ENCODE measurements at places on chromosomes 4 and X.

DNA sequence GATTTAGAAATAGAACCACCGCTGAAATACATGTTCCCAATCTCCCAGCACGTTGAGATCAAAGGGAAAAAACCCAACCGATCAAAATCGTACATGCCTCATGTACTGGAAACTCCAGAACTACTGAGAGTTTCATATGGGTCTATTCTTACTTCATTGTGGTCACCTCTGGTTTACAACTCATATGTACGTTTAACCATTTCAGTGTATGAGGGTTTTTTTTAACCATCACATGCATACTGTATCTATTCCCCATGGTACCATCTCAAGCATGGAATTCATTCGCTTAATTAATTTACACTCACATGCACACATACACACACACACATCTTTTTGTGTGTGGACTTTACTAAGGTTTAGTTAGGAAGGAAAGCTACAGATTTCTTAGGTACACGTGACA lies 46.0 kb upstream of the CLNK start:
- no peak overlapping the region for H3K27ac ChIP-seq
- no peak for DNase-seq
- no peaks in the 10 kb centered on the region for H3K4me1 ChIP-seq
- H3K4me3 ChIP-seq: no peak overlapping the region
- H3K36me3 ChIP-seq: no peaks in the 10 kb centered on the region

- peak; percentile 42 for DNase-seq
- peaks cover 2% of the 10 kb centered on the region for H3K27me3 ChIP-seq
- H3K4me1 ChIP-seq: no peaks in the 10 kb centered on the region
- no peak overlapping the region for H3K27ac ChIP-seq
- no peak overlapping the region for H3K4me3 ChIP-seq
Observed at GRCh38 chrX:43505769-43506168, 150.3 kb upstream of the MAOA start.

- DNase-seq: no peak
- no peaks in the 10 kb centered on the region for H3K36me3 ChIP-seq
- no peak overlapping the region for H3K27ac ChIP-seq
- no peak overlapping the region for H3K4me3 ChIP-seq
Observed at GRCh38 chr4:110704748-110705439, 82.0 kb upstream of the PITX2 start.

- no peaks in the 10 kb centered on the region for H3K36me3 ChIP-seq
- H3K27me3 ChIP-seq: no peaks in the 10 kb centered on the region
- no peaks in the 10 kb centered on the region for H3K4me1 ChIP-seq
- no peak overlapping the region for H3K27ac ChIP-seq
- H3K4me3 ChIP-seq: no peak overlapping the region
Observed at GRCh38 chr4:93776386-93777080, 52.0 kb upstream of the ATOH1 start.

GRCh38 chr4:176102414-176103063 lies 36.9 kb downstream of the WDR17 start:
- no peaks in the 10 kb centered on the region for H3K4me1 ChIP-seq
- H3K27me3 ChIP-seq: no peaks in the 10 kb centered on the region
- no peaks in the 10 kb centered on the region for H3K36me3 ChIP-seq
- H3K4me3 ChIP-seq: no peak overlapping the region
- H3K27ac ChIP-seq: no peak overlapping the region
- DNase-seq: no peak

DNA sequence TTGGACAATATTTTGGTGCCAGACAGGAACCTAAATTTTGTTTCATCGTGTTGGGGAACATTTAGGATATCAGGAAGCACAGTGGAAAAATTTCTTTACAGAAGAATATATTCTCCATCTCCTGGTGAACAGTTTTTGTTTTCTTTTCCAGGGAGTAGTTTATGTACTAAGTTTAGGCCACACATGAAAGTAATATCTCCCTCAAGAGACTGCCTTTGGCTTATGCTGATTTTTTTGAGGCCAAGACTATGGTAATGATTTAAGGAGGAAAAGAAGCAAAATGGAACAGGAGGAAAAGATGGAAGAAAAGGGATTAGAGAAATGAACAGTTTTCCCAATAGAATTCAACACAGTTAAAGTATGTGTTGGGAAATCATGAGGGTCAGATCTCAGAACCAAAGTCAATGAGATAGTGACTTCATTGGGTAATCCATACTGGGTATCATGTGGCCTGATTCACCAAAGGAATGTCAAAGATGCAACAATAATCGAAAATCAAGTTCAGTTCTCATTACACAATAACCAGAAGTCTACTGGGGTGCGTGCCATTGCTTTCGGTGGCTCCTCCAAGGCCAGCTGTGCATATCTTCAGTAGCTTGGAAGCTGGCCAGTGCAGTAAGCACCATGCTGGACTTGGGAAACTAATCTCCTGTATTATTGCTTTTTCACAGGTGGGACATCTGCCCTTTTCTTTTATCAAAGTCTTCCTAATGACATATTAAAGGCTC lies 234.8 kb downstream of the COL25A1 start:
- no peaks in the 10 kb centered on the region for H3K36me3 ChIP-seq
- H3K27me3 ChIP-seq: no peaks in the 10 kb centered on the region
- peaks cover 13% of the 10 kb centered on the region for H3K4me1 ChIP-seq
- H3K4me3 ChIP-seq: no peak overlapping the region
- H3K27ac ChIP-seq: peak overlapping the region; percentile 15
- no peak for DNase-seq

DNA sequence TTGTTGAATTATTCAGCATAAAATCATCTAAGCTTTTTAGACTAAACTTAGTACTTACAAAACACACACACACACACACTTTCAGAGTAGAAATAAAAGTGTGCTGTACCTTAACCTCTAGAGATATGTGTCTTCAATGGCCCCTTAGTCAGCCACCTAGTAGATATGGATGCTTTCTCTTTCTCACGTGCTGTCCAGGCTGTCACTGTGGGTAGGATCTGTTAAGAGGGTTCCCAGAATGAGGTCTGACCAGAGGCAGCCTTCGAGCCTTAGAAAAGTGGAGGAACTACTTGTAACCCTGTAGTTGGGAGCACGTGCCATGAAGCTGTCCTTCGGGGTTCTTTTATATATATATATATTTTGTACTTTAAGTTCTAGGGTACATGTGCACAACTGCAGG lies 117.9 kb downstream of the COL4A5 start:
- H3K4me3 ChIP-seq: no peak overlapping the region
- DNase-seq: no peak
- no peaks in the 10 kb centered on the region for H3K36me3 ChIP-seq
- no peak overlapping the region for H3K27ac ChIP-seq
- peaks cover 3% of the 10 kb centered on the region for H3K27me3 ChIP-seq
- H3K4me1 ChIP-seq: no peaks in the 10 kb centered on the region

- no peak overlapping the region for H3K4me3 ChIP-seq
- H3K4me1 ChIP-seq: peaks cover 63% of the 10 kb centered on the region
- H3K27me3 ChIP-seq: no peaks in the 10 kb centered on the region
Observed at GRCh38 chr4:128819082-128819742, 9.7 kb downstream of the JADE1 start.

GRCh38 chr4:26410385-26411293 lies 79.6 kb downstream of the CCKAR start:
- peaks cover 28% of the 10 kb centered on the region for H3K36me3 ChIP-seq
- no peak overlapping the region for H3K4me3 ChIP-seq
- H3K4me1 ChIP-seq: peaks cover 17% of the 10 kb centered on the region
- H3K27me3 ChIP-seq: no peaks in the 10 kb centered on the region

DNA sequence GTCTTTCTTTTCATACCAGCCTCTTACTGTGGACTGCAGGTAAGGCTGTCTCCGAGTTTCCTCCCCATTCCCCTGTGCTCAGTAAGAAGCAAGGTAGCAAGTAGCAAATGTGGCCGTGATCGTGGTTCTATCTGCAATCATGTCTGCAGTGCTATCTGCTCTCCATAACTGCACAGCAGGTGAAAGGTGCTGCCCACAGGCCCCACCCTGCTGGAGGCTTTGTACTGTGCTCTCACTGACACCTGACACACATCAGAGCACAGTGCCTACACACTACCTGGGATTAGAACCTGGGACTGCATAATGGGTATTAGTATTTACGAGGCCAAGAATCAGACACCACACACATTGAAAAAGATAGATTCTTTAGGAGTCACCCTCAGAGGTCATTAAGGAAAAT lies 15.3 kb downstream of the PGRMC1 start:
- no peak overlapping the region for H3K4me3 ChIP-seq
- H3K27me3 ChIP-seq: no peaks in the 10 kb centered on the region
- H3K36me3 ChIP-seq: no peaks in the 10 kb centered on the region

DNA sequence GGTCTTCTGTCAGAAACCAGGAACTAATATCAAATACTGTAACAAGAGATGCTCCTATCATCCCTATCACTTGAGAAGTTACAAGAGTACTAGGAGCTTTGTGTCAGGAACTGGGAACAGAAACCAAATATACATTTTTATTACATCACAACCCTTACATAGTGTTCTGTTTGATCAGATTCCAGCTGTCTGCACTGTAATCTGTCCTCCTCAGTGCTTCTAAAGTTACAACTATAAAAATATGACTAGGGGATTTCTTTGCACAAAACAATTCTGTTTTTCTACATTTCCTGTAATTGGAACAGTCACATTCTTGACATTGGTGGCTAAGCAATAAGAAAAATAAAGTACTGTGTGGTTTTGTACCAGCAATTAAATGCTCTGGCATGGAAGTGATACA lies 686.0 kb downstream of the PDHA2 start:
- H3K4me1 ChIP-seq: no peaks in the 10 kb centered on the region
- H3K27me3 ChIP-seq: no peaks in the 10 kb centered on the region
- no peaks in the 10 kb centered on the region for H3K36me3 ChIP-seq

DNA sequence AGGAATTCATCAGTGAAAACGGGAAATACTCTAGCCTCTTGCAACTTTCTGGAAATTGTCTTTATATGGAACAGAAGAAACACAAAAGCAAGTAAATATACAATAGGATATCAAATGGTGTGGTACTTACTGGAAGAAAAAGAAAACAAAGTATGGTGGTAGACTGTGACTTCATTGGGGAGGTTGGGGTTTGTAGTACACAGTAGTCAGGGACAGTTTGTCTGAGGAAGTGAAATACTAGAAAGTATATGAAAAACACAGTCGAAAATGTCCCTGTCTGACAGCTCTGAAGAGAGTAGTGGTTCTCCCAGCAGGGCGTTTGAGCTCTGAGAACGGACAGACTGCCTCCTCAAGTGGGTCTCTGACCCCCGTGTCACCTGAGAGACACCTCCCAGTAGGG lies 390.0 kb upstream of the NWD2 start:
- H3K36me3 ChIP-seq: no peaks in the 10 kb centered on the region
- no peak for DNase-seq
- H3K4me3 ChIP-seq: no peak overlapping the region
- no peaks in the 10 kb centered on the region for H3K4me1 ChIP-seq

DNA sequence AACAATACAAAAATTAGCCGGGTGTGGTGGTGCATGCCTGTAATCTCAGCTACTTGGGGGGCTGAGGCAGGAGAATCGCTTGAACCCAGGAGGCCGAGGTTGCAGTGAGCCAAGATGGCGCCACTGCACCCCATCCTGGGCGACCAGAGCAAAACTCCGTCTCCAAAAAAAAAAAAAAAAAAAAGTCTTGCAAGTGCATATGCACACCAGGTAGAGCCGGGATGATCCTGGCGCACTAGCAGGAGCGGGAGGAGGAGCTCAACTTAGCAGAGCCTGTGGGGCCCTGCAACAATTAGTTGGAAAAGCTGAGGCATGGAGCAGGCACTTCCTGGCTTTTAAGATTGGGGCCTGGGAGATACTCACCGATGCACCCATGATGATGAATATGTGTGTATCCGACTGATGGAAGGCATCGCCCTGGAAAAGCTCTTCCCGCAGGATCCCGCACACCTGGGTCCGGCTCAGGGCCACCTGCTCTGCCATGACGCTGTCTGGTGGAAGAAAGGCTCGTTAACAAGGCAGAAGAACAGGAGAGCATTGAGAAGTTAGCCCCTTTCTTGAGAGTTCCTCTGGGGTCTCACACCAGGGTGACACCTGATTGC lies 872 bp downstream of the G6PD start:
- peaks cover 37% of the 10 kb centered on the region for H3K4me1 ChIP-seq
- peak overlapping the region; percentile 81 for H3K4me3 ChIP-seq
- no peak overlapping the region for H3K27ac ChIP-seq
- H3K27me3 ChIP-seq: no peaks in the 10 kb centered on the region

DNA sequence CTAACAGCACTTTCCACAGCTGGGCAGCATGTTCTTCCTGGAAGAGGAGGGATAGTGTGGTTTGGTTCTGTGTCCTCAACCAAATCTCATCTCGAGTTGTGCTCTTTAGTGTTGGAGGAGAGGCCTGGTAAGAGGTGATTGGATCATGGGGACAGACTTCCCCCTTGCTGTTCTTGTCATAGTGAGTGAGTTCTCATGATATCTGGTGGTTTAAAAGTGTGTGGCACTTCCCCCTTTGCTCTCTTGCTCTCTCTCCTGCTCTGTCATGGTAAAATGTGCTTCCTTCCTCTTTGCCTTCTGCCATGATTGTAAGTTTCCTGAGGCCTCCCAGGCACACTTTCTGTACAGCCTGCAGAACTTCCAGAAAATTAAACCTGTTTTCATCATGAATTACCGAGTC lies 133.7 kb upstream of the NDP start:
- H3K36me3 ChIP-seq: no peaks in the 10 kb centered on the region
- H3K4me3 ChIP-seq: no peak overlapping the region
- H3K4me1 ChIP-seq: no peaks in the 10 kb centered on the region
- peaks cover 9% of the 10 kb centered on the region for H3K27me3 ChIP-seq
- no peak for DNase-seq

DNA sequence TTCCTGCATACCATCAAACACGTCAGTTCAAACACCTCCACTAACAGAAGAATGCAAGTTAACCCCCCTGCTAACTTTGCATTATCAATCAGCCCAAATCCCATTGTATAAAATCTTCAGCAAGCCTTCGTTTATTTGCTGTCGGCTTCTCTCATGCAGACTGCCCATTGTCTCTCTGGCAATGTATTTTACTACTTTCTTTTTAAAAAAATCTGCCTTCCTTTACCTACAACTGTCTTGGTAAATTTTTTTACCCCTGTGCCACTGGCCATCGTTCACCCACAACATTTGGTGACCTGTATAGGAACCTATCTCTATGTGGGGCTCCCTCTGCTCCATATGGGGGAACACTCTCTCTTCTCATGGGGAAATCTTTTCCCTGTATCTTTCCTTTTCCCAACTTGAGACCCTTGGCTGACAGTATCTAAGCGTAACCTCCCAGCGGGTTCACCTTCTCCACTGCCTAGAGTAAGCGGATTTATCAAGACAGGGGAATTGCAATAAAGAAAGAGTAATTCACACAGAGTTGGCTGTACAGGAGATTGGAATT lies 244.6 kb downstream of the CPXCR1 start:
- no peaks in the 10 kb centered on the region for H3K36me3 ChIP-seq
- no peaks in the 10 kb centered on the region for H3K27me3 ChIP-seq
- H3K27ac ChIP-seq: no peak overlapping the region
- no peaks in the 10 kb centered on the region for H3K4me1 ChIP-seq
- DNase-seq: no peak

DNA sequence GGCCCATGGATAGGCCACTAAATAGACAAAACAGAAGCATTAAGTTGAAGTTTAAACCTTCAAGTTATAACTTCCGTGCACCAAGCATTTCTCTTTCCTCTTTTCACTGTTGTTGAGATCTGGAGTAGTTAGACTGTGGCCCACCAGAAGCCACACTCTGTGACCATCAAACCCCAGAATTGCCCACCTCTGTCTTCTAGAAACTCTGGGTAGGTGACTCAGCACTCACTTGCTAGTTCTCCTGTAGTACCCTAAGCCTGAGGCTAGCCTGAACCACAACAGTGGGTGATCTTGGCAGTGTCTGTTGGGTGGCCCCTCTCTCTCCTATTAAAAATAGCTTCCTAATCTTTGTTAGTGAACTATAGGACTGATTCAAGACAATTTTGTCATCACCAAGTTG lies 24.6 kb upstream of the CD40LG start:
- H3K4me1 ChIP-seq: no peaks in the 10 kb centered on the region
- peaks cover 3% of the 10 kb centered on the region for H3K27me3 ChIP-seq
- H3K36me3 ChIP-seq: no peaks in the 10 kb centered on the region
- H3K4me3 ChIP-seq: no peak overlapping the region
- H3K27ac ChIP-seq: no peak overlapping the region
